CMK (cell line): ENCODE measurements at places on chromosomes 5 and 9.

- DNase-seq = no peak
These were observed 1.2 kb downstream of the LOX start for GRCh38 chr5:122076669-122077365.

DNA sequence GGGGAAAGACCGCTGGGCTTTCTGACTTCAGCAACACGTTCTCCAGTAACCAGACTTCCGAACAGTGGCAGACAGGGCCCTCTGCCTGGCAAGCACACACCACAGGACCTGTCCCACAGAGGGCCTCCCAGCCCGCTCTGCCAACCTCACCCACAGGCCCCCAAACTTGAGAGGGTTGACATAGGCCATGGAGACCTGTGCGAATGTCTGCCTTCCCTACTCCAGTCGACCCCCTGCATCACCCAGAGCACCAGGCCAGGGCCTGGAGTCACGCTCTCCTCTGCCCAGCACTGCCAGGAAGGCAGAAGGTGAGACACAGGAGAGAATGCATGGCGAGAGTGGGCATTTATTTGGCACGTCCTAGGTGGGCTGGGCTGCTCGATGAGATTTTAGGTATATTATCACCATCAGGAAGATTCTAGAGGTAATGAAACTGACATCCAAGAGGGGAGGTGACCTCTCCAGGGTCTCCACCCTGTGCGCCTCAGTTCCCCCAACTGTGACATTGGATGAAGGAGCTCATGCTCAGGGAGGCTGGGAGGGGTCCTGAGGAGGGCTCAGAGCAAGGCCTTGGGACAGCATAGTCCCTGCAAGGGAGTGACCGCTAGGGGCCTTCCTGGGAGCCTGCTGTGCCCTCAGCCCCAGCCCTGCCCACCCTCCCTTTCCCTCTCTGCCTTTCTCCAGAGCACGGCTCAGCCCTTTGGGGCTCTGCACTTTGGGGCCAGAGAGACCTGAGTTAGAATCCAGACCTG lies 54.9 kb downstream of the DUSP1 start:
- DNase-seq = no peak

- no peak for DNase-seq
These were observed 494 bp downstream of the PTCH1 start for GRCh38 chr9:95516221-95516733.

- DNase-seq = no peak
These were observed 82.7 kb upstream of the CTSL start for GRCh38 chr9:87643107-87643650.

GRCh38 chr5:78912085-78912771 lies 72.9 kb downstream of the ARSB start:
- DNase-seq = no peak

DNA sequence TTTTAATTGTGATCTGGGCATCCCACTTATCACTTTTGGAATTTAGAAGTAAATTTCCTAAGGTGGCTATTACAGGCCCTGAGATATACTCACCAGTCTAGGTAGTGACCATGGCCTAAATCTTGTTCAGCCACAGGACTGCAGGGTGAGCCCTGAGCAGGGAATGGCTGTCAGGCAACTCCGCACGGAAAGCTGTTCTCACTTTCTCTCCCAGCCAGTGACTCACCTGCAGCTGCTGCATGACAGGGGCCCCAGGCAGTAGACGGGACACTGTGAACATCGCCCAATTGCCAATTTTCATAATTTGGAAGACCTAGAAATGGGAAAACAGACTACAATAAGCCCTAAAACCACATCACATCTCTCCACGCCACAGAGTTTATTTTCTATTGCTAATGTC lies 69.6 kb upstream of the TAF1L start:
- no peak for DNase-seq

DNA sequence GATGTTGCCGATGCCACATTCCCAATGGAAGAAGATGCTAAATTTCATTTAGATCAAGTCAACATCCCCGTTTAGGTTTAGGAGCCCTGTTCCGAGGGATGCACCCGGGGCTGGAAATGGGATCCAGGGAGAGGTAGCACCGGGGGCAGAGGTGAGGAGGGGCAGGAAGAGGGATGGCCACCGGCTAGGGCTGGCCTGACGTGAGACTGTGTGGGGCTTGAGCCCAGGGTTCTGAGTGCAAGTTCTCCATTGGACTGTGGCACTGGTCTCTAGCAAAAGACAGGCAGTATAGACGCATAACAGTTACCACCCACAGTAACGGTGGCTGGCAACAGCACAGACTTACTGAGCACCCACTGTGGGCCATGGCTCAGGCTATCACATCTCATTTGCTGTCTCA lies 209.0 kb upstream of the MVB12B start:
- no peak for DNase-seq

GRCh38 chr9:115359017-115359780 lies 241.2 kb upstream of the TNC start:
- DNase-seq = no peak

- DNase-seq = no peak
These were observed 83.2 kb downstream of the AK8 start for GRCh38 chr9:132794730-132795380.

DNA sequence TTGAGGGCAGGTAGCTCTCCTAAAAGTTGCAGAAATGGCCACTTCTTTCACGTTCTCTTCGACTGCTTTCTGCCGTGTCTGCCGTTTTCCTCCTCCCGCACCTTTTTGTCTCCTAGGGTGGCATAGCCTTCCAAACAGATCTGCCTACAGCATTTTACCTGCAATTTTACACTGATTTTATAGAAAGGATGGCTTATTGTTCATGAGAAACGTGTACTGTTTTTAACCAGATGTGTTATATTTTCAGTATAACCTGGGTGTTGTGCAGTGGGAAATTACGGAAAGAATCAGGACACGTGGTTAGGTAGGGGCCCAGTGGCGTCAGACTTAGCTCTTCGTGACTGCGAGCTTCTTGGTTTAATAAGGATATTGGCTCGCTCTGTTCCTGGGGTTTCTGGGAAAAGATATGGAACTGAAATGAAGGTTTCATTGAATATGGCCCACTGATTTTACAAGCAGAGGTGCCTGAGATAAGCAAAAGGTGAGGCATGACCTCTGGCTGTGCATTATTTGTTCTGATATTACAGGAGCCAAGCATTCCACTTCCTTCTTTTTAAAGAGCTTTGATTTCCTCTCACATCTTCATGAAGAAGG lies 43.7 kb upstream of the PRSS3 start:
- no peak for DNase-seq

GRCh38 chr5:8012131-8012977 lies 143.4 kb downstream of the MTRR start:
- DNase-seq = peak; percentile 24
